Right ventricle myocardium superior (tissue), 1 donor: ENCODE measurements at places on chromosomes 4 and X. TPM values are rescaled to one million over a fixed set of nuclear protein-coding genes. Genes with fewer than 3 reads are reported as not detected.

DMRTC1 gene
- total RNA-seq, result not detected

SMR3B gene
- not detected for total RNA-seq

TEX13D gene
- total RNA-seq, result not detected

SFRP2 gene
- total RNA-seq, result not detected

MAGEA10 gene
- total RNA-seq, result not detected
